ENCODE measurements at places on chromosomes 4 and X.

- no peak for DNase-seq
These were observed 328.3 kb upstream of the RPS6KA3 start for GRCh38 chrX:20594985-20595384.

DNA sequence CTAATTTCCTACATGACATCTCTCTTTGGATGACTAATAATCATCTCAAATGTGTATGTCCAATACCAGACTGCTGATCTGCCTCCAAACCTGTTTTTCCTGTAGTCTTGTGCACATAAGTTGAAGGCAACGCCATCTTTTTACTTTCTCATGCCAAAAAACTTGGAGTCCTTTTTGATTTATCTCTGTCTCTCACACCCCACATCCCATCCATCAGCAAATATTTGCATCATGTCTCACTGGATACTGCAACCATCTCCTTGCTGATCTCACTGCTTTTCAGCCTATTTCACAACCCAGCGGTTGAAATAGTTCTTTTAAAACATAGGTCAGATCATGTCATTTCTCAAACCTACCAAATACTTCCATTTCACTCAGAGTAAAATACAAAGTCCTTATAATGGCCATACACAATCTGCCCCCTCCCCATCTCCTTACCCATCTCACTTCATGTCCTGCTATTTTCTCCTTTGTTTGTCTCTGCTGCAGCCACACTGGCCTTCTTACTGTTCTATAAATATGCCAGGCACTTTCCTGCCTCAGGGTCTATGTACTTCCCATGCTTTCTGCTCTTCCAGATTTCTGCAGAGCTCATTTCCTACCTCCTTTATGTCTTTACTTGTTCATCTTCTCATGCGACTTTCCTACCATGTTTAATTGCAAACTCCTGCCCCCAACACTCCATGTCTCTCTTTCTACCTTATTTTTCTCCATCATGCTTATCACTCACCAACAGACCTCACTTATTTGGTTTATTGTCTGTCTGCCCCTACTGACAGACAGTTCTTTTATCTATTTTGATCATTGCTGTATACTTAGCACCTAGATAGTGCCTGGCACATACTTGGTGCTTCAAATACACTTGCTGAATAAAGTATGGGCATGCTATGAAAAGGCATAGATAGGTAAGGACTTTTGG, 98.8 kb downstream of the ANXA3 start:
- no peak for DNase-seq

- DNase-seq: no peak
These were observed 36.8 kb upstream of the IL1RAPL1 start for GRCh38 chrX:28550331-28550872.

DNA sequence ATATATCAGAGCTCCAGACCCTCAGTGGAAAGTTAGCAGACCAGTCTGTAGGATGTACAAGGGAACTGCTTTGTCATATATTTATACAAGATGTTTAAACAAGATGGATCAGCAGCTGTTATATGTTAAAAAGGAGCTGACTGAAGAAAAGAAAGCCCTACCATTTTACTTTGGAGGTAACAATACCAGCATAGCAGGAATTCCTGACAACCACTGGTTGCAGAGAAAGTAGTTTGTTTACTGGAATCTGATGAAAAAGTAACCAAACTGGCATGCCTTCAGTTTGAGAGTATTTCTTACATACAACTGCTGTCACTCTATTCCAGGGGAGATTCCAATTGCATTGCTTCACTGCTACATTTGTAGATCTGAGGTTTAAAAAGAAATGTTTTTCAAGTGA, 49.5 kb upstream of the GABRQ start:
- DNase-seq: no peak

- no peak for DNase-seq
These were observed 1.2 kb downstream of the AKAP17A start for GRCh38 chrX:1592470-1593142.

DNA sequence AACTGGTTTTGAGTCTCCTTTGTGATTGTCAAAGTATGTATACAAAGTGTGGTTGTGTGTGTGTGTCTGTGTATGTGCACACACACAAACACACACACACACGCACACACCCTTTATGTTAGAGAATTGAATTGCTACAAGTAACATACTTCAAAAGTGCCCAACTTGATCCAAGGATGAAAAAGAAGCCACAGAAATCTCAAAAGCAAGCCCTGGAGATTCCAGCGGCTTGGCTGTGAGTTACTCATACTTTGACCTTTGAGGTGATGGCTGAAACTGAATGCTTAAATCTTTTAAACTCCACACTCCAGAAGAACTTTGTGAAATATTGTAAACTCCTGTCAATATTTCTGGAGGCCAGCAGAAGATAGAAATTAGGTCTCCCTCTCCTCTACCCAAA, 168.4 kb upstream of the NRK start:
- no peak for DNase-seq

GRCh38 chr4:71110499-71110898, 117.0 kb downstream of the DCK start:
- no peak for DNase-seq

DNA sequence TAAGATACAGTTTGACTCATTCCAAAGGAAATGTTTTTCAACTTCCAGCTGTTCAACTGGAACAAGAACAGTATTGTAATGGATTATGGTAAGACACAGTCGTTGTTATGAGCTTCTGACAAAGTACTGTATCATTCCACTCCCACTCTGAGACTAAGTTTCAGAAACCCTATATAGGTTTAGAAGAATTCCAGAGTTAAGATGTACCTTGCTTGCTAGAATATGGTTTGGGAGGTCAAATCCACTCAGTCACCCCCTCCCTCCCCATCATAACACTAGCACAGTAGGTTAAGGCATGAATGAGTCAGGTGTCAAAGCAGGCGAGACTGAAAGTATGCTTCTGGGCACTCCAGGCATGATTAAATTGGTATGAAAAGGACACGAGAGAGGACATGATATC, 339.7 kb downstream of the DMD start:
- DNase-seq: no peak

GRCh38 chr4:66837279-66837922, 707.9 kb downstream of the CENPC start:
- no peak for DNase-seq

DNA sequence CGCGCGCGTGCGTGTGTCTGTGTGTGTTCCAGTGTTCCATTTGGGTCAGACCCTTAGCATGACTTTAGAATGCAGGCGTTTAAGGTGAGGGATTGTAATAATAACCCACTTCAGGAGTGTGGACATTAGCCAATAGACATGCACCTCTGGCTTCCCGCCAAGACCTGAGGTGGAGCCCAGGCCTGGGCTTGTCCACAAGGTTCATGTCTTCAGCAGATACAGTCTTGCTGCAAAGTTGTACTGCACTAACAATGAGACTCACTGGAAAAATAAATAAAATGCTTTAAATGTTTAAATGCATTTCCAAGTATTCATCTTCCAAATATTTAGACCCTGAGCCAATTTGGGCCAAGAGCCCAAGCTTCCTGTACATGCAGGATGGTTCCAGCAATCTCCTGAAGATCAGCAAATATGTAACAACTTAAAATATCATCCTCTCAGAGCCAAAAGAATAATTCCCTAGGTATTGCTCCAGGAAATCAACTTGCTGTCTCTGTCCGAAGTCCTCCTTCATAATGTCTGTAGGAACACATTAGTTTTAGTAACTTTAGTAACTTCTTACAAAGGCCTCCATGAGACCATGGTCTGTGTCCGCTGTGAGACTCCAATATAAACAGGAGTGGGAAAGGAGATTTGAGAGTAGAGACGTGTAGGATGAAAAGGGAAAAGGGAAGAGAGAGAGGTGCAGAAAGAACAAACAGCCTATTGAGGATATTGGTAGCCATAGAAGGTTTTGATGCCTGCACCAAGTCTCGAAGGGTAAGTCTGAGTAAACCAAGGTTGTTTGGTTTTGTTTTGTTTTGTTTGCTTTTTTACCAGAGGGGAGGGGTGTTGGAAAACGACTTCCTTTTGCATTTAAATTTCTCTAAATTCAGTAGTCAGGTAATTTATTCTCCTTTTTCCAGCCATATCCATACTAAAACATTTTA, 98.5 kb upstream of the KLF3 start:
- DNase-seq: no peak

DNA sequence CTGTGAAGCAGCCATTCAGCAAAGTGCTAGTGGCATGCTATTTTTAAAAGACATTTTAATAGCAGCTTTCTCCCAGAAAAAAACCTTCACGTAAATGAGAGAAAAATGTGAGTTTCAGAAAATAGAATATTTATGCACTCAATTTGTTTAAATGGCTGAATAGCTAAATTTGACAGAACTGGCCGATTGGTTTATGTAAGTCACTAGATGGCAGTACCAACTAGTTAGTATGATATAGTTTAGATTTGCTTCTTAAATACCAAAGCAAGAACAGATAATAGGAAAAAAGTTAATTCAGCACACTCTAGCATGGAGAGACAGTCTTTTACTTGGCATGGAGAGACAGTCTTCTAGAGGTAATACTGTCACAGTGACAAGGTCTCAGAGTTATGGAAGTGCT, 250.1 kb downstream of the SNCA start:
- no peak for DNase-seq

GRCh38 chr4:40986375-40986774, 228.0 kb downstream of the APBB2 start:
- DNase-seq: no peak

Data from stimulated activated CD4-positive, alpha-beta T cell treated with anti-CD3 and anti-CD28 coated beads, Interleukin-2, amount 100 ng/mL, for 48 hours (primary cell).